ENCODE measurements at places on chromosomes 2 and 18.

DNA sequence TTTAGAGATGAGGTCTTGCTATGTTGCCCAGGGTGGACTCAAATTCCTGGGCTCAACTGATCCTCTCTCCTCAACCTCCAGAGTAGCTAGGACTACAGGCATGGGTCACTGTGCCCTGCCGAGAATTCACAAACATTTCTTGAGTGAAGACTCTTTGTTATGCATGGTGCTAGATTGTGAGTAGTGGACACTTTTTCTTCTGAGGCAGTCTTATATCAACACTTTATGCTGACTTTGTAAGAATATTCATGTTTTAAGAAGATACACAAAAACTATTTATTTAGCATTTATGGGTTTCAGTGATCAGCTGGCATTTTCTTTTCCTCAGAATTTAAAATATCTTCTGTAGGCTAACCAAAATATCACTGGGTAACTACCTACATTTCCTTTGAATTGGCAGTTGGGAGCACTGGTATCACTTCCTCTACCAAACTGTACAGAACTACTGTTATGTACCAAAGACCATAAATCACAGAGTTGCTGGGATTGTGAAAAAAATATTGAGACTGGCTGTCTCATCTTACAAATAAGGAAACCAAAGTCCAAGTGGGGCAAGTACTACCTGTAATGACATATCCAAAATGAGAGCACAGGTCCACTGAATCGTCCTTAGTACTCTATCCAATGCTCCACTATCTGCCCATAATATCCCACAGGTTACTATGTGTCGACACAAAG, 34.0 kb downstream of the DOCK10 start:
- no peak for DNase-seq

DNA sequence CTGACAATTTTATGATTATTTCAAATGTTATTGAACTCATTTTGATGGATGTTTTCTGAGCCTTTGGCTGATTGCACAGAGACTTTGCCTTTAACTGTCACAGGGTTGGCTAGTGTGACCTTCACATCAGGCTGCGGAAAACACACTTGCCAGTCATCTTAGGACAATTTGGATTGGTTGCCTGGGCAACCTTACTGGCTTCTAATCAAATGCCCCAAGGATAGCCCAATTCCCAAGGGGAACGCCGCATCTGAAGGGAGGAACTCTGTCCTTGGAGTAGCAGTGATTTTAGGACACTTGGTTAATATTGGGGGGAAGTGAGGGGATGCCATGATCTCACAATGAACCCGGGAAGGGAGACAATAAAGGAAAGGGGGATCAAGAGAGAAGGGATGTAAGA, 29.5 kb downstream of the OSBPL6 start:
- no peak for DNase-seq

- DNase-seq: peak; percentile 27
Observed at GRCh38 chr2:191679818-191680600, 2.1 kb downstream of the NABP1 start.

- no peak for DNase-seq
Observed at GRCh38 chr2:69495008-69495407, 57.8 kb upstream of the NFU1 start.

- DNase-seq: no peak
Observed at GRCh38 chr2:221156062-221156734, 415.9 kb downstream of the EPHA4 start.

GRCh38 chr18:73681912-73682311, 465.7 kb downstream of the FBXO15 start:
- DNase-seq: no peak

DNA sequence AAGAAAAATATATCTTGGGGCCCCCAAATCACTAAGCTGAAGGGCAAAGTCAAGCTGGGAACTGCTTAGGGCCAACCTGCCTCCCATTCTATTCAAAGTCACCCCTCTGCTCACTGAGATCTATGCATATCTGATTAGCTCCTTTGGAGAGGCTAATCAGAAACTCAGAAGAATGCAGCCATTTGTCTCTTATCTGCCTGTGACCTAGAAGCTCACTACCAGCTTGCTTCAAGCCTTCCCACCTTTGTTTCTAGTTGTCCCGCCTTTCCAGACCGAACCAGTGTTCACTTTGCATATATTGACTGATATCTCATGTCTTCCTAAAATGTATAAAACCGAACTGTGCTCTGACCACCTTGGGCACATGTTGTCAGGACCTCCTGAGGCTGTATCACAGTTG, 479.4 kb downstream of the METTL4 start:
- no peak for DNase-seq

GRCh38 chr2:140734992-140735391, 1395.8 kb downstream of the LRP1B start:
- no peak for DNase-seq

DNA sequence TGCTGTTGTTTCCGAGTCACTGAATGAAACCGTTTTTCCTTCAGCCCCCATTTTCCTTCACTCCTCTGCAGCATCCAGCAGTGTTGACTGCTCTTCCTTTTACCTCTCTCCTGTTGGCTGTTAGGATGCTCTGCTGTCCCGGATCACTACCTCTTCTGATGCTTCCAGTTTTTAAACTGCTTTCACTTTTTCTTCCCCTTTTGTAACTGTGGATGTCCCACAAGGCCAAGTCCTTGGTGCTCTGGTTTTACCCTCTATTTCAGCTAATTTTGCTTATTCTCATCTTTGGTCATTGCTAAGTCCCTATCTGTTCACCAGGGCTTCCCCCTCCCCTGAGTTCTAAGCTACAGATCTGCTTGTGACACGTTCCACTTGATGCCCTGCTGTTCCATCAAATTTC, 39.4 kb upstream of the MAP4K3 start:
- DNase-seq: no peak

DNA sequence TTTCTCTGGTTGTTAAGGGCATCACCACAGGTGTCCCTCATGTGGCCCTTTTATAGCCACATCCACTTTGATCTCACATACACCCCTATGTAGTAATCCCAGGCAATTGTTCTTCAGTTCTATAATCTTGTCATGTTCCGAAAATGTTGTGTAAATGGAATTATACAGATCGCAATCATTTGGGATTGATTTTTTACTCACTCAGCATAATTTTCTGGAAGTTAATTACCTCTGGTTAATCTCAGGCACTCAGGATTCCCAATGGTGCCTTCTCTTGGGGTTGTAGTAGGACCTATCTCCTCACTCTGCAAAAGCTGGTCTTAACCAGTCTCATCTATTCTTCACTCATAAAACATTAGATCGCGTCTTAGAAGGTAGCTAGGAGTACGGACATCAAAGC, 1549.6 kb upstream of the DDX18 start:
- no peak for DNase-seq

DNA sequence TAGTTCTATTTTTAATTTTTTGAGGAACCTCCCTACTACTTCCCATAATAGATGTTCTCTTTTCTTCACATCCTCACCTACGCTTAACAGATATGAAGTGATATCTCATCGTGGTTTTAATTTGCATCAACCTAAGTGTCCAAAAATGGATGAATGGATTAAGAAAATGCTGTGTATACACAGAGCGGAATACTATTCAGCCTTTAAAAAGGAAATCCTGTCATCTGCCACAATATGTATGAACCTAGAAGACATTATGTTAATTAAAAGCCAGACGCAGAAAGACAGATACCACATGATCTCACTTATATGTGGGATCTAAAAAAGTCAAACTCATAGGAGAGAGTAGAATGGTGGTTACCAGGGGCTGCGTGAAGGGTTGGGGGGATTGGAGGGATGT, 113.0 kb downstream of the PTRHD1 start:
- DNase-seq: no peak

GRCh38 chr2:9336576-9337314, 86.6 kb downstream of the ITGB1BP1 start:
- peak; percentile 55 for DNase-seq

DNA sequence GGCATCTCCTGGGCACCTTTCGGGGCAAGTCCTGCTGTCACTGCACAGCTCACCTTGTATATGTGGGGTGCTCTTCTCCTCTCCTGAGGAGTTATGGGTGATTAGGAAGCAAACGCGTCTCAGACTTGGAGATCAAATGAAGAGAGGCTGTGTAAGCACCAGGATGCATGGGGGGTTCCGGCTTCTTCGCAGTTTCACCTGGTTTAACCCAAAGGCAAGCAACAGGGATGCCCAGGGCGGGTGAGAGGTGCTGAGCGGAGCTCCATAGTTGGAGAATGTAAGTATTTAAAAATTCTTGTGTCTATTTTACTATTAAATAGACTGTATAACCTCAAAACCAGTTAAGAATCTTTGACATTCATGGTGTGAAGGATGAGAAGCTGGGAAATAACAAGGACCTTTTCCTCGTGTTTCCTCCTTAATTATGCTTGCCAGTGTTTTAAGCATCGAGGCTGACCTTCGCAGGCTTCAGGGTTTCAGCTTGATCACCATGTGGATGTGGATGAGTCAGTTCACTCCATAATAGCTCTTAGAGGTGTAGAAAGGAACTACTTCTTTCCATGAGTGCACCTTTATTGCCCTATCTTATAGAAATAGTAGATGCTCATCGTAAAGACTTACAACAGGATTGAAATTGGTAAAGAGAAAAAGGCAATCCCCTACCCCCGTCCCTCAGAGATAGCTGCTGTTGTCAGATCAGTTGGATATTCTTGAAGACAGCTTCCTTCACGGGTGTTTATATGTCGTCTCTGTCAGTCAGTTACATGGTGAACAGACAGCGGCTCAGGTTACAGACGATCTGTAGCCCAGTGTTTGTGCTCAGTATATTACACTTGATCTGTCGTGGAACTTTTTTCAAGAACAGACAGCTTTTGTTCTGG, 201.1 kb downstream of the AGAP1 start:
- DNase-seq: no peak

DNA sequence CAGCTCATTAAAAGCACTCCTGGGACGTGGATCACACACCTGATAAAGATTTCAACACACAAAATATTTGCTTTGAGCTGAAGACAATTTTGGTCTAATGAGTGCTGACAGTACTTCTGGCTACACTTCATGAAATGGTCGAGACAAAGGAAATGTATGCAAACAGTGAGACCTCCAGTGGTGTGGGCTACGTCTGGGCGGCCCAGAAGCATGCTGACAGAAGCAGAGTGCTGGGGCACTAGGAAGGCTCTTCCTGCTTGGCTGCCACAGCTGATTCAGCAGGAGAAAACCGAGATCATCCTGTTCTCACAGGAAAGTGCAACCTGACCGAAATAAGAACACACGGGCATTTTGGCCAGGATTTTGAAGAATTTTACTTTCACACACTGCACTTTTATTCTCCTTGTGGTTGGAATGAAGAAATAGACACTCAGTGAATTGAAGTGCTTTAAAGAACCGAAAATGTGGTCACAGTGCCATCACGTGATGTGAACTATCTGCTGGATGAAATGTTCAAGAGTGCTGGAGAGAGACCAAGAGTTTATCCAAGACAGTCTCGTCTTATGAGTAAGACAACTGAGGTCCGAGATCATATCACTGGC, 149.5 kb downstream of the CCBE1 start:
- DNase-seq: no peak

GRCh38 chr2:10330700-10331026, 28.0 kb downstream of the HPCAL1 start:
- no peak for DNase-seq

Data from pulmonary artery endothelial cell (primary cell).